ENCODE measurements at places on chromosomes 3 and 15.

DNA sequence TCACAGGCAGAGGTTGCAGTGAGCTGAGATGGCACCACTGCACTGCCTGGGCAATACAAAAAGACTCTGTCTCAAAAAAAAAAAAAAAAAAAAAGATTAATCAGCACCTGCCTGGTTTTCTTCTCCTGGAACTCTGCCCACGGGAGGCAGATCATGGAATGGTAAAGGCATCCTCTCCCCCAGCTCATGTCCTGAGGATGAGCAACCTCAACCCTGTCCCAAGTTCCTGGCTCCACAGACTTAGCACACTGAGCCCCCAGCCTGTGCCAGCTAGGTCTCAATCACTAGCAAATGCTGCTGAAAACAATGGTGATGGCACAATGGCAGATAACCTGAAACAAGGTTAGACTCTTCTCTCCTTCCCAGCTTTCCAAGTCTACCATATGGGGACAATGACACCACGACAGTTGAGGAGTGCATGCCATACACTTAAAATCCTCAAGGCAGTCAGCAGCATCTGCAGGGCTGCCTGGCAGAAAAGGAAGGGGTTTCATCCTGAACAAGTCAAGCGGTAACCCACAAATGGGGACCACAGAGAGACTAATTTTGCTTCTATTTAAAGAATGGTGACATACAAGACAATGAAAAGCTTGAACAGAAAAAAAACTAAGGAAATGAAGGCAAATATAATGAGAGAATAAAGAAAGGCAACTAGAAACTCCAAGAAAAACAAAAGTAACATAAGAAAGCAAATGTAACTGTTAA lies 4.8 kb downstream of the CLN6 start:
- DNase-seq, result no peak

DNA sequence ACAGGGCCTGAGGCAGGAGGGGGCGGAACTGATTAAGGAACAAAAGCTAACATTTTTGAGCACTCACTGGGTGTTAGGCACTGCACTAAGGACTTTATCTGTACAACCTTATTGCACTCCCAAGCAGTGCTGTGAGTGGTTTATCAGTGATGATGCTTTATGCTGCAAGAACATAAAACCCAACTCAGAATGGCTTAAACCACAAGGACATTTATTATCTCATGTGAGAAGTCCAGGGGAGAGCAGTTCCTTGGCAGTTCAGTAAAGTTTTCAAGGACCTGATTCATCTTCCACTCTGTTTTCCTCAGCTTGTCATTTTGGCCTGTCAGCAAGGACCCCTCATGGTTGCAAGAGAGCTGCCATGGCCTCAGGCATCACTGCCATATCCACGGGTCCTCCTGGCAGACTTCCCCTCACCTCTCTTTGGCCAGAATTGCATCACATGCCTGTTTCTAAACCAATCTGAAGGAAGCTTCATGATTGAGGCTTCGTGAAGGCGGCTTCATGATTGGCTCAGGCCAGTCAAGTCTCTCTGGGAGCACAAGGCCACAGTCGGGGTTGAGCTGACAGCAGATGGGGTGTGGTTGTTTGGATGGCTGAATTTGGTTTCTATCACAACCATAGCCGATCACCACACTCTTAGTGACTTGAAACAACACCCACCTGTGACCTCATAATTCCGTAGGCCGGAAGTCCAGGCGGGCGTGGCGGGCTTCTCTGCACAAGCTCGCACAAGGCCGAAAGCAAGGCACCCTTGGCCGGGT lies 15.8 kb downstream of the EFCC1 start:
- DNase-seq, result no peak

- DNase-seq, result no peak
Measured at GRCh38 chr15:39925112-39925842, 5.2 kb upstream of the GPR176 start.

DNA sequence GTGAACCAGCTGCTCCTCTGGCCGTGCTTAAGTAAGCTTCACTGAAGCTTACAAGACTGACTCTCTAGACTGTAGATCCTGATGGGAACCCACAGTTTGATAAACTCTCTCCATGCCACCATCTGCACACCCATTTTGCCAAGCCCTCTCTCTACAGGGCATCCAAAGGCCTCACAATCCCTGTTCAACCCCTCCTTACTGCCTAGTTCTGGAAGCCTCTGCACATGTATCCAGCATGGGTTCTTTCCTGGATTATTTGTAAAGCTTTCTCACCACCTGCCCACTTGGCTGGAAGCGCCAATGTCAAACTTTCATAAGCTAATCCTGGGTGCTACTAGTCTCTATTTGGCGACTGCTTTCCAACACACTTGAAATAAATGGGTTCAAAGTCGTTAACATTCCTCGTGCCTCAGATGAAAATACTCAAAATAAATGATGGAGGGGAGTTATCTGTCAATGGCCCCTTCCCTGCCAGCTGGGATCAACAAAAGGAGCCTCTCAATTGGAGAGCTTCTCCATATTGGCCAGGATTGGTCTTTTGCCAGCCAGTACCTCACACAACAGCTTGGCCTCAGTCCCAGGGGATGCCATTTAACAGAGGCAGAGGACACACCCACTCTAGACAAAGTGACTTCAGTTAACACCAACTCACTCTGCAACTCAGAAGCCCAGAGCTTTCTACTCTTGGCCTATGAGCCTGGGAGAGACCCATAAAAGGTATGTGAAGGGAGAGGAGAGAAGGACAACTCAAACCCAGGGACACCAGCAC lies 48.1 kb downstream of the SH3BP5 start:
- DNase-seq, result no peak

DNA sequence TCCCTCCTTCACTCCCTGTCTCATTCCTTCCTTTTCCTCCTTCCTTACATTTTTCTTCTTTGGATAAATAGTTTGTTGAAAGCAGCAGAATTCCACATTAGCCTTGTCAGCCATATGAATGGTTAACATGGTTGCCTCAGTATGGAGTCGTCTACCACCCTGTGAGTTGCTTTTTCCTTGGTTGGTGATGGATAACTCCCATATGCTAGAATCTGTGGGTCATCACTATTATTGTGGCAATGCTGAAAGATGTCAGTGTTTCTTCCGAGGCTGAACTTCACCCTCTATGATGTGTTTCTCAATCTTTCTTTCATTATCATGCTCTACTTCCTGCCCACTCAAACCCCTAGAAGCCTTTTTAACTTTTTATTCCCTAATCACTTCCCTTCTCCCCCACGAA lies 481.8 kb upstream of the KCNMB2 start:
- DNase-seq, result no peak

DNA sequence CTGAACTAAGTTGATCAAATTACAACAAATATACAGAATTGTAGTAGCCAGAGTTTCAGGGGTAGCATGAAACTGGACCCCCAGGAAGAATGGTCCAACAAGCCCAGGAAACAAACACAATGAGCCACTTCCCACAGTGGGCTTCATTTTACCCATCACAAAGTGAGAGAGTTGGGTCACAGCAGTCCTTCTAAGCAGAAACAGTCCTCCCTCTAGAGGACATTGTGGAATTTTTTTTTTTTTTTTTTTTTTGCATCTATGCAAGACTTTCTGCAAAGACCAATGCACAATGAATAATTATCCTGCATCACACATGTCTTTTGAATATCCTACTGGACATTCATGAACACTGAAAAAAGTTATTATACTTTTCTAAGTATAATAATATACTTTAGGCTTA lies 73.8 kb upstream of the ATP13A5 start:
- DNase-seq, result no peak

DNA sequence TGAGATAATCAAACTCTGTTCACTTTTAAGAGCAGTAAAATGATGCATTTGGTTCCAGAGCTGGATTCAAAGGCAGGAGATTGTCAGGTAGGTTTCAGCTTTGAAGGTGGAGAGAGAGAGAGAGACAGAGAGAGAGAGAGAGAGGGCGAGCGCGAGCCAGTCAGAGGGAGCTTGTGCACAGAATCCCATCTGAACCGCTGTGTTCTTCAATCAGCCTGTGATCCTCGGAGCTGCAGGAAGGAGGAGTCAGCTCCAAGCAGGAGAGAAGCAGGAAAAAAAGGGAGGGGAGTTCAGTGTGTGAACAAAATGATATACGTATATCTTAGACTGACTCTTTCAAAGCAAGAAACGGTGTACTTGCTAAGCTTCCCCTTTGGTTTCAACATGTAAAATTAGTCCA lies at the start of gene GPR149:
TSS of gene GPR149 (minus strand) at position 177 of the 400 bp plus-strand sequence. CDS start 575 bp downstream, outside the sequence.
- no peak for DNase-seq

DNA sequence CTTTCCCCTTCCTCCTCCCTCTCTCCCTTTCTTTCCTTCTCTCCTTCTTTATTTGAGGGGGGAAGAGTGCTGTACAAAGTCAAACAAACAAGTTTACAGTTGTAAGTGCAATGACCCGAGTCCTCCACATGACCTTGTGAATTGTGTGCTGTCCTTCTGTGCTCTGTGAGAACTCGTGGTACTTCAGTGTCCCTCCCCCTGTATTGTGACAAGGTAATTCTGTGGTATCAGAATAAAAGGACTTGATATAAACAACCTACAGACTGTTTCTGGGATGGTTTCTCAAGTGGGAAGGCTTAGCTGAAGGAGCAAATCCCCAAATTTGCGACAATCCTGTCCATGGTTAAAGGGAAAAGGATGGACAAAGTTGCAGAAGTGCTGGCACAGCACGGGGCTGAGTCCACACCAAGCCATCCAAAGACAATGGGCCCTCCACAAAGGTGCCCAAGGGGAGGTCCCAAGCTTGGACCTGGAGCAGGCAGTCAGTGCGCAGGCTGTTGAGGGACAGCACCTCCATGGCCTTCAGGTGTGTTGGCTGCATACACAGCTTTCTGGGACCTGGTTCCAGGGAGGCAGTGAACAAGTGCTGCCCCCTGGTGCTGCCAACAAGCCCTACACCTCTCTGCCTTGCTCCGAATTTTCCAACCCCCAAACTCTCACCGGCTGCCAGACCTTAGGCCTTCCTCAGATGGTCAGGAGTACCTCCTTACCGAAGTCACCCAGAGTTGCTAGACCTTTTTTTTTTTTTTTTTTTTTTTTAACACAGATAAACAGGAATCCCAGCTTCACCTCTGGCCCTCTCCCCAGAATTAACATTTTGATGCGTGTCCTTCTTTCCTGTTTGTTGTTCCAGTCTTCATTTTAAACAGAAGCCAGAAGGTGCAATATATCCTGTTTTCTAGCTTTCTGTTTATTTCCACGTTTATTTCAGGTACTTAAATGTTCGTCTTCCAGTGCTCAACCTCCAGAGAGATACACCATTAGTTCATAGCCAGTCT lies 2.6 kb upstream of the APEH start:
- peak; percentile 76 for DNase-seq

DNA sequence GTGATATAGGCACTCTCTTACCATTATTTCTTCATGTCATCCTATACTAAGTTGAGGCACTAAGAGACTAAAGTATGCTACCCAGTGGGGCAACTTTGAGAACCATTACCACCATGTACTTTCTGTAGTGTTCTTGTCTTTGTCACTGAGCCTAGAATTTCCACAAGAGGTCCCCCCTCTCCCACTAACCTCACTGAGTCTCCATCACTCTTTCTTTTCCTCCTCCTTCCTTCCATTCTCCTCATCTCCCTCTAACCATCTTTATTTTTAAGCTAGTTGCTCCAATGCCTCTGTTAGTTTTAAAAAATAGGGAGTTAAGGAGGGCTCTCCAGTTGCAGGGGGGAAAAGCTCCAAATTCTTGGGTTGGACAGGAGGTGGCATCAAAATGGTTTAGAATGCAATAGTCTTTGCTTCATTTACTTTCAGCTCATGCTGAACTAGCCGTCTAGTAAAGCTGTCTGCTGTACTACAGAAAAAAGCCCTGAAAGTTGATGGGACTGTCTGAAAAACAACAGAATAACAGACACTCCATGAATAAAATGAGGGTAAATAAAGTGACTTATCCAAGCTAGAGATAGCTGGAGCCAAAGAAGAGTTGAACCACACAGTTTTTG lies 85.1 kb upstream of the MYRIP start:
- DNase-seq, result no peak

GRCh38 chr3:135000465-135000864 lies 205.4 kb downstream of the EPHB1 start:
- no peak for DNase-seq

DNA sequence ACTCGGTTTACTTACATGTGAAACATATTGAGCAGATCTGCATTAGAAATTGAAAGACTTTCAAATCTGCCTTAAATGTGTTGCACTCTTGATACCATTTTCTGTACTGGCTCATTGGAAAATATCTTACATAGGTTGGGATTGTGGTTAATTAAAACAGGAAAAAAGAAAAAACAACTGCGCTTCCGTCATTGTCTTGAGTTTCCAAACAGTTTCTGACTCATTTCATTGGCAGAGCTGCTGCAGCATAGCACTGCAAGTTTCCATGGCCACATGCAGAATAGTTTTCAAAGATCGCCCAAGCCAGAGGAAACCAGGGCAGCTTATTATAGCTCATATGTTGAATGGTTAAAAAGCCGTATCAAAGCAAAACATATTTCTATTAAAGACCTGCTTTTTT lies 446.6 kb upstream of the BCHE start:
- peak; percentile 25 for DNase-seq

GRCh38 chr3:27431116-27431515 lies 53.1 kb downstream of the SLC4A7 start:
- DNase-seq, result peak; percentile 90

- no peak for DNase-seq
Measured at GRCh38 chr3:45711931-45712330, 22.7 kb downstream of the SACM1L start.

DNA sequence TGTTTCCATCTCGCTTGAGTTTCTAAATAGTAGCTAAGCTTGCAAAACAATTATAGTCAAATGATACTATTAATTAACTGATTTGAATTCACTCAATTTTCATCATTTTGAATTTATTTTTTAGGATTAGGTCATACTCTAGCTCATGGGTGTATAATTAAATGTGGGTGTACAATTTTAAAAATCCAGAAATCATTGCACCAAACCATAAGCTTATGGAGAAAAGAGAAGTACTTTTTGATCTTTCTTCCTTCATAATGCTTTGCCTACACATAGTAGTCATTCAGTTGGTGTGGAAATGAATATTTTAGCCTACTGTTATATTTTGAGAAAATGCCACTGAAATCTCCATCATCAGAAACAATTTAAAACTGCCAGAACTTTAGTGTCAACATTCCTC lies 175.1 kb downstream of the CD47 start:
- DNase-seq, result no peak

DNA sequence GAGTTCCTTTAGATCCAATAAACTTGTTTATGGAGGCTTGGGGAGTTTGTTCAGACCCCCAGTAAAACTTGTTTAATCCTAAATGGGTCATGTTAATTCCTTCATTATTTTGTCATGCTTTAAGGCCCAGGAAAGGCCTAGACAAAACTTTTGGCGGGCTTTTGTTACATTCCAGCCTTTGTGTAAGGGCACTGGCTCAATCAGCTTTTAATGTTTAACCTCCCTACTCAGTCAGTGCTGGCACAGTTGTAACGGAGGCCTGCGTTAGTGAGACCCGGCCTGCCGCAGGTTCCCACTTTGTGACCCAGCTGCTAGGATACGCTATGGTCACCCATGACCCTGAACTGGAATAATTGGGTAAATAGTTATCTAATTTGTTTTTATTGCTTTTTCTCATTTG lies 59.2 kb downstream of the OXSM start:
- no peak for DNase-seq

DNA sequence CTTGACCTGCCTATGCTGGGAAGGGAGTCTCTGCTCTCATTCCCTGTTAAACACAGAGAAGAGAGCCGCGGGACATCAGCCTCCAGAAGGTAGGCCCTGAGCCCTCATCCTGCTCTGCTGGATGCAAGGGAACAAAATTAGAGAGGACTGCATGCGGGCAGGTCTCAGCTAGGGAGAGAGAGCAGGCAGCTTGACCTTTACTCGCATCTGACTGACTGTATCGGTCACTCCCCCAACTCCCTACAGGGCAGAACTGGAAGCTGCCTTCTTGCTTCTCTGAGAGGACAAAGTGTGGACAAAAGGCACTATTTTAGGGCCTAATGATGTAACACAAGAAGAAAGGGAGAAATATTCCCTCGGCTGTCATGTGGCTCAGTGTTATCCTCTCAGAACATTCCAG lies 38.7 kb upstream of the ATOSA start:
- no peak for DNase-seq
